ENCODE measurements at places on chromosomes 12 and 14. TPM values are rescaled to one million over a fixed set of nuclear protein-coding genes. Genes with fewer than 3 reads are reported as not detected.

GRCh38 chr14:34227834-34228649 is 234.0 kb downstream of the SPTSSA start:
- peak; percentile 81 for DNase-seq

GRCh38 chr14:29803045-29803444 is 124.6 kb downstream of the PRKD1 start:
- DNase-seq: no peak

DNA sequence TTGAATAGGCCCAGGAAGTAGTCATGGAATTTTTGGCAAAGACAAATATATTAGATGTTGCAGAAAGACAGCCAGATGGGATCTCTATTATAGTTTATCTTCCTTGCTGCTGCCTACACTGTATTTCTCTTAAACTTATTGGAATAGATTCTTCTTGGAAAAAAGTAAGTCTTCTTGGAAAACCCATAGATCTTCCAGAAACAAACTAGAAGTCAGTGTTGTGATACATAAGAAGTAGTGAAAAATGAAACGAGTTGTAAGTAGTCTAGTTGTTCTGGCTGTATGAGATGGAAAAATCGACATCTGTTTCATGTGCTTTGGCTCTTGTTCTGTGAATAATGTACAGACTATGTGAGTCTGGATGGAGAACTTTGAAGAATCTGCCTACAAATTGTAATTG is 29.0 kb downstream of the GLIPR1L2 start:
- no peak for DNase-seq

Gene NTS
- polyA plus RNA-seq: 31.2 TPM

GRCh38 chr12:34097213-34097612 is 74.9 kb downstream of the ALG10 start:
- DNase-seq: no peak

- no peak for DNase-seq
These were observed 37.8 kb downstream of the TC2N start for GRCh38 chr14:91829511-91829910.

GRCh38 chr14:54085841-54086240 is 129.2 kb upstream of the BMP4 start:
- no peak for DNase-seq

- no peak for DNase-seq
These were observed 278.5 kb downstream of the NOVA1 start for GRCh38 chr14:26319139-26319864.

- no peak for DNase-seq
These were observed 471.8 kb downstream of the TMEM117 start for GRCh38 chr12:44307506-44308168.

GRCh38 chr12:53046655-53047220 is 3.1 kb upstream of the TNS2 start:
- DNase-seq: no peak

- no peak for DNase-seq
These were observed 91.9 kb downstream of the DPF3 start for GRCh38 chr14:72801836-72802587.

Gene KLHDC1
- 0.31 TPM for polyA plus RNA-seq
